ENCODE measurements at places on chromosomes 13 and 19. TPM values are rescaled to one million over a fixed set of nuclear protein-coding genes. Genes with fewer than 3 reads are reported as not detected.
A peak's percentile ranks its signal among the peaks of the same experiment; 100 is the strongest.

GRCh38 chr13:75425216-75426009 is 56.6 kb downstream of the TBC1D4 start:
- no peak for DNase-seq

- DNase-seq: no peak
Observed at GRCh38 chr13:94280349-94280748, 199.1 kb downstream of the DCT start.

DNA sequence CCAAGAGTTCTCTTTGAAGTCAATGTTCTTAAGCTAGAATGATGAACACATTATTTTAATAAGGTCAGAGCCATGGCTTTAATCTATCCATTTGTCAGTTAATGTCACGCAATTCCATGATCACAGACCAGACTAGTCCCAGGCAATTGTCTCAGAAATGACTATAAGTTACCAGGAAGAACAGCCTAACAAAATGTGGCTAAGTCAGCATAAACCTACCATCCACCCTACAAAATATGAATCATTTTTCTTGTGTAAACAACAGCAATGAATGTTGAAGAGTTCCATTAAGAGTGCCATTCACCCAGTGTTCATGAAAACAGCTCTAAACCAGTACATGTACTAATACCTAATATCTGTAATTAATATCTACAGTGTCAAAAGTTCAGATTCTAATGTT is 127.5 kb downstream of the KCTD12 start:
- no peak for DNase-seq

DNA sequence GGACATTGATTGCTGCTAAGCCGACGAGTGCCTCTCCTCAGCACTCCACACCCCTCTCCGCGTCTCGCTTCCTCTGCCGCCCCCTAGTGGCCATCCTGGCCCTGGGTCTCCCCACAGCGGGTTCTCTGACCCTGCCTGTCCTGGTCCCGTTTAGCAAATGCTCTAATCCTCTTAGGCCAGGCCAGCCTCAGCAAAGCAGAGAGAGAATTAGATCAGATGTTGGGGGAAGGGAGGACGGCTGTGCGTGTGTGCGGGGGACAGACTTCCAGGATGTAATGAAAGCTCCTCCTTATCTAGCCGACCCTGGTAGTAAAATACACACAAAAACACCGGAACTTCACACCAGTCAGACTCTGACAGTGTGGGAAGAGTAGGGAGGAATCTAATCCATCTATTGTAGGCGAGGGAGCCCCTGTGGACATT is 4.5 kb downstream of the TPRX2 start:
- DNase-seq: peak; percentile 77

DNA sequence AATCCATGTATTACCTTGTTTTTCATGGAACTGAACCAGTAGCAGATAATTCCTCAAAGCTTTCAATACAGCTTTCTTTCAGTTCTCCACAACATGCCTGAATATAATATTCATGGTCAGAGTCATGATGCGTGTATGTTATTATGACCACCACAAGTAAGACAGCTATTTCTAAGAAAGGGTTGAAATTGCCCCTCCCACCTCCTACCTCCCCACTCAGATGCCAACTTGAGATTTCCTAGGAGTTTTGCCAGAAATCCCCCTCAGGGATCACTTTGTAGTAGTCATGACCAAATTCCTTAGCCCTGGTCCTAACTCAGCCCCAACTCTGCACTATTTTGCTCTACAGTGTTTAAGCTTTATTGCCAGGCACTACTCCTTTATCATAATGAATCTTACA is 69.9 kb upstream of the RAP2A start:
- DNase-seq: no peak

- DNase-seq: no peak
Observed at GRCh38 chr13:100872761-100873160, 198.2 kb upstream of the TMTC4 start.

GRCh38 chr19:11367528-11367927 is 6.9 kb upstream of the SWSAP1 start:
- DNase-seq: no peak

- peak; percentile 94 for DNase-seq
Observed at GRCh38 chr13:40485611-40486517, 180.6 kb downstream of the FOXO1 start.

GRCh38 chr19:4431296-4431695 is 26.3 kb downstream of the UBXN6 start:
- no peak for DNase-seq

The CEACAM16 gene
- total RNA-seq: not detected

GRCh38 chr19:4493929-4494690 is 22.0 kb downstream of the HDGFL2 start:
- DNase-seq: no peak

The PINLYP gene
- total RNA-seq: 1.1 TPM

GRCh38 chr13:98866882-98867281 is 111.0 kb downstream of the DOCK9 start:
- no peak for DNase-seq

DNA sequence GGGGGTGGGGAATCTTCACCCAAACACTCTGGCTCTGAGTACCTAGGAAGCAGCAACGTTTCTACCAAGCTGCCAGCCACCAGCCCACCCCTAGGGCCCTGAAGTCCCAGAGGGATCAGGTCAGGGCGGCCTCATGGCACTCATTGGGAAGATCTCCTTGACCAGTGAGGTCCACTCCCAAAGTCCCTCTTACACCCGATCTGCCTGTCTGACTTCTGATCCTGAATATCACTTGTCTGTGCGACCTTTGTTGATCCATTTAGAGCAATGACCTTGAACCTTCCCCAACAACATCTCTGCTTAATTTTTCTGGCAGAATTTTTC is 2.1 kb upstream of the GNA15 start:
- DNase-seq: no peak

The PCCA gene
- total RNA-seq: 6.2 TPM

The ZSCAN5A gene
- 4.6 TPM for total RNA-seq

DNA sequence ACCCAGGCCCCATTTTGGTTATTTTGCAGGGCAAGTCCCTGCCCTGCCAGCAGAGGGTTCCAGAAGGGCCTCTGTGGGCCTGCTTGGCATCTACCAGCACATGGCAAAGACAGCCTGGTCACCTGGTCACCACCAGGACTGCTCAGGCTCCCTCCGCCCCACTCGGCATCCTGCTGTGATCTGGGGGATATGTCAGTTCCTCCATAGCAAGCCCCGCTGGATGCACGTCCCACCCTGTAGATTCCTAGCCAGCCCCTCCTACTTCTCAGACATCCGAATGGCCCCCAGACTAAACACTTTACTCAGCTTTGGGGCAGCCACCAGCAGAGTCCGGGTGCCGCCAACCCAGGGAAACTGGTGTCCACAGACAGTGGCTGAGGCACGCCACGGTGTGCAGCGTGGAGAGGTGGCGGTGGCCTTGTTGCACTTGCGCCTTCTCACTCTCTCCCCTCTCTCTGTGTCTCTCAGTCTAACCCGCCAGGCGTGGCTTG is 31.8 kb upstream of the USE1 start:
- peak; percentile 20 for DNase-seq

- no peak for DNase-seq
Observed at GRCh38 chr13:30429721-30430694, 7.7 kb downstream of the UBE2L5 start.

Measured in CD8-positive, alpha-beta T cell (primary cell).